ENCODE measurements at places on chromosomes 16 and 17. TPM values are rescaled to one million over a fixed set of nuclear protein-coding genes. Genes with fewer than 3 reads are reported as not detected.

Gene LGALS9
- 18.4 TPM for polyA plus RNA-seq

GRCh38 chr17:80441133-80441578, 26.2 kb downstream of the ENDOV start:
- DNase-seq = peak; percentile 81

- no peak for DNase-seq
Observed at GRCh38 chr17:61469474-61469873, 17.3 kb downstream of the TBX4 start.

GRCh38 chr17:27977751-27978688, 64.5 kb upstream of the NLK start:
- DNase-seq = no peak

DNA sequence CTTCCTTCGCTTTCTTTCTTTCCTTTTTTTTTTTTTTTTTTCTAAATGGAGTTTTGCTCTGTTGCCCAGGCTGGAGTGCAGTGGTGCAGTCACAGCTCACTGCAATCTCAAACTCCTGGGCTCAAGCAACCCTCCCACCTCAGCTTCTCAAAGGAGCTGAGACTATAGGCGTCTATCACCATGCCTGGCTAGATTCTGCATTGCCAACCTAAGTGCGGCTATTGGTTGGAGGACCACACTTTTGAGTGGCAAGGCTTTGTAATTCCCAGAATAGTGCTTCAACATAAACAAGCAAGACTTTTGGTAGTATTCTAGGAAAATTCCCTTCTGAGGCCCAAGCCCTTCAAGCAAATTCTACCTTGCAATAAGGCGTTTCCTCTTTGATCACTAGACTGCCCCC, 107.8 kb downstream of the YPEL2 start:
- no peak for DNase-seq

GRCh38 chr16:61364990-61365389, 671.2 kb downstream of the CDH8 start:
- DNase-seq = no peak

Gene CRHR1
- polyA plus RNA-seq = 0.27 TPM

Gene RNF135
- 21.4 TPM for polyA plus RNA-seq

- DNase-seq = no peak
Observed at GRCh38 chr16:62194828-62195227, 158.6 kb upstream of the CDH8 start.

DNA sequence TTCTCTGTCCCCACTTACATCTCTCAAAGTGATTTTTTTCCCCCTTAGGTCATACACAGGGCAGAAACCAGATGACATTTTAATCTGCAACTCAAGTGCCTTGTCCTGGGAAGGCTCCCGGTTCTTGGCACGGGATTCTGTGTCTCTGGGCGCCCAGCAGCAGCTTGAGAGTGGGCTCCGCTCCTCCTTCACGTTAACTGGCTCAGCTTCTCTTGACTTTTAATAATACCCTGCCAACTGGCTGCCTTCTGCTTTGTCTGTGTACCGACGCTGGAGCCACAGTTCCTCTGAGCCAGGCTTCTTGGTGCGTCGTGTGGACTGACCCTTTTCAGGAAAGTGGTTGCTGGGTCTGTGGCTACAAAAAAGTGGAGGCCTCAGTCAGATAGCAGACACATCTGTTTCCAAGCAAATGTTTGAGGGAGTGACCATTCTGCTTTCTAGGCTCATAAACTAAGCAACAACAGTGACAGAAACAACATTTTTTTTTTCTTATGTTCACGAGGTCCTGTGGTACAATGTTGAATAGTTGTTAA, 64.9 kb downstream of the IRF8 start:
- DNase-seq = no peak

- no peak for DNase-seq
Observed at GRCh38 chr16:4785758-4786433, 2.2 kb downstream of the SEPTIN12 start.

DNA sequence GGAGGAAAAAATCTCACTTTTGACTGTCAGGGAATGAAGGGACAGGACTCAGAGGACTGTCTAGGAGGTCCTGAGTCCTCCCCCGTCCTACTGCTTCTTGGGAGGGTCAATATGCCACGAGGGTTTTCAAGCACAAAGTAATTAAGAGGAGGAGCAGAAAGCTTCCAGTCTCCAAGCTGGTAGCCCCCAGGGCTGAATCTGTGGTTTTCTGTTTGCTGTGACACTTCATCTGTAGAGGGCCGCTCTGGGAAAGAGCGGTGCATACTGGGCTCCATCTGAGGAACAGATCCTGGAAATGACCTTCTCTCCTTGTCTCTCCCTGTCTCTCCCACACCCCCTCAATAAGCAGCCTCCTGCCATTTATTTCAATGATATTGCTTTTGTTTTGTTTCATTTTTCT, 180.1 kb upstream of the SDK2 start:
- no peak for DNase-seq

Gene ACSM3
- 102 TPM for polyA plus RNA-seq

DNA sequence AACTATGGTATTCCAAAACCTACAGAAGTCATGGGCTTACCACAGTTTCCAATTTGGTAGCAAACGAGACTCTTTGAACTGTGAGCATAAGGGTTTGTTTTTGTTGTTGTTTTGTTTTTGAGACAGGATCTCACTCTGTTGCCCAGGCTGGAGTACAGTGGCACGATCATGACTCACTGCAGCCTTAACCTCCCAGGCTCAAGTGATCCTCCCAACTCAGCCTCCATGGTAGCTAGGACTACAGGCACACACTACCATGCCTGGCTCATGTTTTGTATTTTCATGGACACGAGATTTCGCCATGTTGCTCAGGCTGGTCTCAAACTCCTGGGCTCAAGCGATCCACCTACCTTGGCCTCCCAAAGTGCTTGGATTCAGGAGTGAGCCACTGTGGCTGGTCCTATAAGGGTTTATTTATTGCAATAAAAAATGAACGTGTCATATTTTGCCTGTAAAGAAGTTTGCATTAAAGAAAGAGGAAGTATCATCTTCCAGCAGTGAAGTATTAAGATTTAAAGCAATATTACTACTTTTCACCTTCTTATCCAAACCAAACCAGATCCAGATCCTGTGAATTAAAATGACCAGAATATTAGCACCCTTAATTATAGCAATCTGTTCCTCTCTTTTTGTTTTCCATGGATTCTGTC, 37.2 kb downstream of the KCNJ2 start:
- no peak for DNase-seq

Gene CHCT1
- polyA plus RNA-seq = not detected

All from renal pelvis (tissue), 12 donors.